ENCODE measurements at places on chromosomes 5 and 9.
A peak's percentile ranks its signal among the peaks of the same experiment; 100 is the strongest.

DNA sequence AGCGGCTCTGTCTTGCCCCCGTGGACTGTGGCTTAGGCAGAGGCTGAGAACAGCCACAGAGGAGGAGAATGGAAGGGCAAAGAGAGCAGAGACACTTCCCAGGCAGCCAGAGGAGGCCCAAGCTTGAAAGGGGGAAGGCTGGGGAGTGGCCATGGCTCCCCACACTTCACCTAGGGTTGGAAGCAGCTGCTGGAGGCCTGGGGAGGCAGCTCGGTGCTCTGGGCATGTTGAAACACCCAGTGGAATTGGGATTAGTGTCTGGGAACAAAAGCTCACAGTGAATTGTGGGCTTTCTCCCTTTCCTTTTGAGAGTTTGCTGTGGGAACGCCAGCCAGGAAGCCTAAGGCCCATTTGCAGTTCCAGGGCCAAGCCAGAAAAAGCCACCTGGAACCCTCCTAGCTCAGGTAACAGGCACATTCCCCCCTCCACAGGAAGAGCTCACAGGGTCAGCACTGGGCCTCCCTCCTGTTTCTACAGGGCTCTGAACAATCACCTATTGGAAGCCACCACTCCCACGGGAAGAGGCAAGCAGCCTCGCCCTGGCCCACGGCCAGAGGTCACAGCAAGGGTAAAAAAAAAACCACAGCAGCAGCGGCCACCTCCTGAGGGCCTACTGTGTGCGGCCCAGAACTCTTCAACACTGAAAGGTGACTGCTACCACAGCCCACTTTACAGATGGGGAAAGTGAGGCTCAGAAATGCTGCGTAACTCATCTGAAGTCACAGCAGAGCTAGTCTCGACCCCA, 20.2 kb downstream of the EEIG1 start:
- no peak for ATAC-seq

DNA sequence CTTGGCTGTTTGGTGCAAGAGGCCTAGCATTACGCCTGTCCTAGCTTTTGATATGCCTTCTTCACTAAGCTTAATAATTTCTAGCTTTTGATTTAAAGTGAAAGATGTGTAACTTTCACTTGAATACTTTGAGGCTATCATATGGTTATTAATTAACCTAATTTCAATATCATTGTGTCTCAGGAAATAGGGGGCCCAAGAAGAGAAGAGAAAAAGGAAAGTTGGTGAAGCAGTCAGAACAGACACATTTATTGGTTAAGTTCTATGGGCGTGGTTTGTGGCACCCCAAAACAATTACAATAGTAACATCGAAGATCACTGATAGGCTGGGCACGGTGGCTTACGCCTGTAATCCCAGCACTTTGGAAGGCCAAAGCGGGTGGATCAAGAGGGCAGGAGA, 40.9 kb upstream of the F2RL2 start:
- ATAC-seq = no peak

- ATAC-seq = no peak
Measured at GRCh38 chr5:111676466-111676865, 80.5 kb downstream of the NREP start.

DNA sequence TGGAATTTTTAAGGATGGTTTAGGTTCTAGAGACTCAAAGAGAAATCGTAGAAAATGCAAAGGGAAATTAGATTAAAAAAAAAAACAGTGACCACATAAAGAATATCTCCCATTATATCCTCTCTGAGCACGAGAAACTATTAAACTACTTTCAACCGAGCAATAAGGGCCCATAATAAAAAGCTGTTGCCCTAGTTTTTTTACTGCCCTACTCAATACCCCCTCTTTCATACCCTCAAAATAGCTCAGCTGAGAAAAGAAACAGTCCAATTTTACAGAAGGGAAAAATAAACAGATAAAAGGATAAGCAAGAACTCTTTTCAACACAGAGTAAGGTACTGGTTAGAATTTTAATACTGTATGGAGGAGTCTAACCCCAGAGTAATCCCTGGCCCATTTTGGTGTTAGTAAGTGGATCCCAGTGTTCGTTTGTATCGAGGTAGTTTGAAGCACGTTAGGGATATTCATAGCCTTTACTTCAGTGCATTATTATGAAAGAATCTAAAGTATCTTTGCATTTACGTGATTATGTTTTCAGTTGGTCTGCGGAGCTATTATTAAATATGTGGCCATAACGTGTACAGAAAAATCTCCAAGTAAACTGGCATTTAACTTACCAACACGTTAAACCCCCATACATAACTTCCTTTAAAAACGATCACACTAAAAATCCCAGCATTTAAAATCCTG, 980 bp upstream of the RHOBTB3 start:
- ATAC-seq = peak; percentile 4

- ATAC-seq = peak; percentile 25
Measured at GRCh38 chr5:142432961-142433360, 108.1 kb upstream of the SPRY4 start.

GRCh38 chr9:132207839-132208615, 46.2 kb downstream of the NTNG2 start:
- ATAC-seq = no peak

DNA sequence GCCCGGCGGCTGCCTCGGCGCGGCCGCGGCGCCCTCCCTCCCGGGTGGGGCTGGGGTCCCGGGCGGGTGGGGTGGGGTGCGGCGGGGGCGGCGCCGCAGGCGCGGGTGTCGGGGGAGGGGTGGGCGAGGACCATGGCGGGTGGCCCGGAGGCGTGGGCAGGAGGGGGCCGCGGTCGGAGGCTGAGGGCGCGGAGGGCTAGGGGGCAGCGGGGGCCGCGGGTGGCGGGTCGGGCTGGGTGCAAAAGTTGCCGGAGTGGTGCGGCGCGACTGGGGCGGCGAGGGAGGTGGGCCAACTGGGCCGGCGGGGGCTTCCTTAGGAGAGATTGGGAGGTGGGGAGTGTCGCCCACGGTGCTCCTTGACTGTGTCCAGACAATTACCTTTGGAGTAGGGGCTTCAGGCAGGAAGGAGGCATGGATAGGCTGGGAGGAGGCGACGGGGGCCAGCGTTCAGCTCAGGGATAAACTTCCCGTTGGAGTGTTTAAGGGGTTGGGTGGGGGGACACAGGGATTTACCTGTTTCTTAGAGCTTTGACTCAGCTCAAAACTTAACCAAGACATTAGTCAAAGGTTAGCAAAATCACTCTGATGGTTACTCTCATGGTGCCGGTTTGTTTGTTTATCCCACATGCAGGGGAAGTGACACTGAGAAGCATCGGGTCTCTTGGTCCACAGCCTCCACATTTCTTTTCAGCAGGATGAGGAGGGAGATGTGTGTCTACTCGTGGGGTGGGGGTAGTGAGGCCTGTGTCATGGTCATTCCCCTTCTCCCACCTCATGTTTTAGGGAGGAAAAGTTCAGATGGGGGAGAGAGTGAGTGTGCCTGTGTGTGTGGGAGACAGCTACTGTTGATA, 859 bp downstream of the CSNK1G3 start:
- ATAC-seq = peak; percentile 20

- no peak for ATAC-seq
Measured at GRCh38 chr5:141961466-141961865, 3.5 kb upstream of the PCDH12 start.

- ATAC-seq = peak; percentile 95
Measured at GRCh38 chr5:151239237-151239861, 13.6 kb upstream of the GM2A start.

- ATAC-seq = no peak
Measured at GRCh38 chr9:99108131-99108530, 3.2 kb downstream of the TGFBR1 start.

GRCh38 chr9:134290603-134291451, 35.4 kb upstream of the RXRA start:
- ATAC-seq = no peak

DNA sequence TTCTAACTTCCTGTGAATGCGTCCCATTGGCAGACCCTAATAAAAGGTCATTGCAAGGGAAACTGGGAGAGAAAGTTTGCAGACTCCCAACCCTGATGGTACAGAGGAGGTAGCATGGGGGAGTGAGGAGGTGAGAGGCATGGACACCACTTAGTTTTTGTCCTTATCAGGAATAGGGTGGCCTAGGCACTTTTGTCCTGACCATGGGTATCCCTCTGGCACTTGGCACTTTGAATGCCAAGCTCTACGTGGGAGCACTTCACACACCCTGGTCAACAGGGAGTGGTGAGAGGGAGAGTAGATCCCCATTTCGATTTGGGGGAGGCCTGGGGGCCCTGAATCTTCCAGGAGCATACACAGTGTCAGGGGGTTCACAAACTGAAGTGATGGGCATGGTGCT, 75.6 kb upstream of the SH3PXD2B start:
- ATAC-seq = no peak

- ATAC-seq = no peak
Measured at GRCh38 chr5:78509884-78510769, 138.4 kb downstream of the LHFPL2 start.

DNA sequence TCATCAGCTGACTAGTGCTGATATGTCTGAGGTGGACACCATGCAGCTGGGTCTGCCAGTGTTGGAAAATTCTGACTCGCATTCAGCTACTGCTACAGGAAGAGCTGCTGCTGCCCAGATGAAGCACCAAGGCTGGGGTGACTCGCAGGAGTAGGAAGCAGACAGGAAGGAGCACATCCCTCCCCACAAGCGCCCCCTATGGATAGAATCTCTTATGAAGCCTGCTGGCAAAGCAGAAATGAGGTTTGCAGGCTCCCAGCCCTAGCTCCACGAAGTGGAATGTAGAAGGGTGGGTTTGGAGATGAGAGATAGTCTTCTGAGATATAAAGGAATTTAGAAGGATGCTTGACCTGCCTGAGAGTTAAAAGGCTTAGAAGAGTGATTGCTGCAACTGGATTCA, 443.0 kb downstream of the ACTL7B start:
- ATAC-seq = no peak

GRCh38 chr5:68353605-68354004, 138.0 kb downstream of the PIK3R1 start:
- no peak for ATAC-seq

All from SK-N-SH treated with all-trans-retinoic acid at 6 μM for 48 hours (cell line).